Activated CD8-positive, alpha-beta memory T cell treated with anti-CD3 and anti-CD28 coated beads for 1 hour (primary cell): ENCODE measurements at places on chromosomes 11 and 22.

DNA sequence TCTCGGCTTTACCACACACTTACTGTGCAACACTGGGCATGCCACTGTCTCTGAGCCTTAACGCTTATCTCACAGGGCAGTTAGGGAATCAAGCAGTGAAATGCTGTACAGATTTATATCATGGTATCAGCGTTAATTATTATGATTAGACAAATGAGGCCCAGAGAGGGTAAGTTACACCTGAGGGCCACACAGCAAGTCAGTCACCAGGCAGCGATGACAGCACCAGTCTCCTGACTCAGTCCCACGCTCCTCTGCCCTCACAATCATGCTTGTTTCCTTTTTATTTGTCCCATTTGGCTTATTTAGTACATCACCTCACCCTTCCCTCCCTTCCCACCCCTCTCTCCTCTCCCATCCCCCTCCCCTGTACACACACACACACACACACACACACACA is 12.2 kb downstream of the CHRDL2 start:
- no peak for DNase-seq

DNA sequence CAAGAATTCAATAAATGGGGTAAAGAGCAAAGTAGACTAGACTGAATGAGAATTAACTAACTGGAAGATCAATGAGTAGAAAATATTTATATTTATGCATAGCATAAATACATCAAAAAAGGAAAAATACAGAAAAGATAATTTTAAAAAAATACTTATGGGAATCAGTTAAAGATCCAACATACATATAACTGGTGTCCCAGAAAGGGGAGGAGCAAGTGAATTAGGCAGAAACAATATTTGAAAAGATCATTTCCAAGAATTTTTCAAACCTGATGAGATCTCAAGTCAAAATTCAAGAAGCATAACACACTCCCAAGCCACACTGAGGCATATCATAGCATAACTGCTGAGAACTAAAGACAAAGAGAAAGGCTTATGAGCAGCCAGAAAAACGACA is 62.7 kb upstream of the SHISAL1 start:
- DNase-seq = no peak

DNA sequence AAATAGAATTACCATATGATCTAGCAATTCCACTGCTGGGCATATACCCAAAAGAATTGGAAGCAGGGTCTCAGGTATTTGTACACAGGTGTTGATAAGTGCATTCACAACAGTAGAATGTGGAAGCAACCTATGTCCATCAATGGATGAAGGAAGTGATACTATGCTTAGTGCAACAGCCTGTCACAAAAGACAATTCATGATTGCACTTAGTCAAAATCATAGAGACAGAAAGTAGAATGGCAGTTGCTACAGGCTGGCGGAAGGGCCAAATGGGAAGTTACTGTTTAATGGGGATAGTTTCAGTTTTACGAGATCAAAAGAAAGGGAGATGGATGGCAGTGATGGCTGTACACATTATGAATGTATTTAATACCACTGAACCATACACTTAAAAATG is 42.0 kb downstream of the SGSM3 start:
- no peak for DNase-seq

DNA sequence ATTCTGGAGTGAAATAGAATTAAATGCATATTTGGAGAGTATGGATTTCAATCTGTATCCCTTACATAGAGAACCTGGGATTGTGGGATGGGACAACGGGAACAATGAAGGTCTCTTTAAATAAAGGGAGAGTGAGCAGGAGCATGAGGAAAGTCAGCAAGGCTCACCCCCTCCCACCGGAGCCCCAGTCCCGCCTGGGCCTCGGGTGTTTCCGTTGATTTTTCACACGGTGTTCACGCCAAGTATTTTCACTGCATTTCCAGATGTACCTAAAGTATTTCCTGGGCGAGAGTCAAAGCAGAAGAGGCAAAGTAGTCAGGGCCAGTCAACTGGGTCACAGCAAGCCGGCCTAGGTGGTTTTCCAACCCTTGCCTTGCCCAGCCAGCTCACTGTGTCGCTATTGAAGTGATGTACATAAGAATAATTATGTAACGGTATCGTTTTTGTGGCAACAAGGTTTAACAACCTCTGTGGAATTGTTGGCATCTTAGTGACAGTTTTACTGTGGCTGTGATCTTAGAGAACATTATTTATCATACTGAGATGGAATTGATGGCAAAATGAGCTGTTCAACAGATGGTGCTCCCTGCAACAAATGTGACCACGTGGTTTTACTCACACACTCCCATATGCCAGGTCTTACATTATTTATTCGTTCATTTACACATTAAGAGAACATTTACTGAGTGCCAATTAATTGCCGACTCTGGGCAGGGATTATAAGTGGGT is 177.3 kb downstream of the ADAMTS15 start:
- no peak for DNase-seq

GRCh38 chr22:40436505-40437431 is 66.4 kb downstream of the SGSM3 start:
- DNase-seq = no peak

DNA sequence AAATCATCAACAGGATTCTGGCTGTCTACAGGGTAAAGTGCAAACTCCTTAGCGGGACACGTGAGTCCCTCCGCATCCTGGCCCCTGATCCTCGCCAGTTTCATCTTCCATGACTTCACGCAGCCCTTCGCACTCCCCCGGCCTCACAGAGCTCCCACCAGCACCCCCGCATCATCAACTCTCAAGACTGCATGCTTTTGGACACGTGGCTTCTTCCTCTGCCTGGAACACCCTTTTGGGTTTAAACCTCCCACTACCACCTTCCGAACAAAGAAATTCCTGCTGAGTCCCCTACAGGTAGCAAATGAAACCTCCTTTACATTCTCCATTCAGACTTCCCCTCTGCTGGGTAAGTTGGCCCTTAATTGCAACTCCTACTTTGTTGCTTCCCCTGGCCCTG is 12.6 kb upstream of the EIF3M start:
- no peak for DNase-seq

GRCh38 chr22:46739094-46739870 is 1.2 kb upstream of the CERK start:
- peak; percentile 68 for DNase-seq

GRCh38 chr11:13963949-13964770 is 1.6 kb downstream of the SPON1 start:
- no peak for DNase-seq

GRCh38 chr11:59611570-59612565 is 3.7 kb downstream of the OSBP start:
- no peak for DNase-seq
